ENCODE measurements at places on chromosomes 12 and 14. TPM values are rescaled to one million over a fixed set of nuclear protein-coding genes. Genes with fewer than 3 reads are reported as not detected.
A peak's percentile ranks its signal among the peaks of the same experiment; 100 is the strongest.

DNA sequence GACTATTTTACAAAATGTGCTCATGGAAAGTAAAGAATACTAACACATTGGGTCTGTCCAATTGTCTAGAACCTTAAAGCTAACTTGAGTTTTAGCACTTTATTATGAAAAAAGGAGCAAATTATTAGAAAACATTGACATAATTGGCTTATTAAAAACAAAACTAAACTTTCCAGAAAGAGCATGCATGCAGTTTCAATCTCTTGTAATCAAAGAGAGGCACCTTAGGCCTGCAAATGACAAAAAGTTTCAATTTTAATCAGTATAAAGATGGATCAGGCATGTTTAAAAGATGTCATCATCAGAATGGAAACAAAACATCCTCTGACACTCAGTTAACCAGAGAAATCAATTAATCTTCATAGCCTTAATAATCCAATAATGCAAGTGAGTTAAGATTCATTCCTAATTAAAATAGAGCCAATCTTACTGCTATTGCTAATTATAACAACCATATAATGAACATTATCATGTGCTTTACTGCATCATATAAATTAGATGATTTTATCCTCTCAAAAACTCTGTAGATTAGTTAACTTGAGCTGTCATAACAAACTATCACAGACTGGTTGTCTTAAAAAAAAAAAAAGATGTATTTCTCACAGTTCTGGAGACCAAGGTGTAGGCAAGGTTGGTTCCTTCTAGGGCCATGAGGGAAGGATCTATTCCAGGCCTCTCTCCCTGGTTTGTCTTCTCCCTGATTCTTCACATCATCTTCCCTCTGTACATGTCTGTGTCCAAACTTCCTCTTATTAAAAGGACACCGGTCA, 131.4 kb downstream of the RPAP3 start:
- DNase-seq: no peak

DNA sequence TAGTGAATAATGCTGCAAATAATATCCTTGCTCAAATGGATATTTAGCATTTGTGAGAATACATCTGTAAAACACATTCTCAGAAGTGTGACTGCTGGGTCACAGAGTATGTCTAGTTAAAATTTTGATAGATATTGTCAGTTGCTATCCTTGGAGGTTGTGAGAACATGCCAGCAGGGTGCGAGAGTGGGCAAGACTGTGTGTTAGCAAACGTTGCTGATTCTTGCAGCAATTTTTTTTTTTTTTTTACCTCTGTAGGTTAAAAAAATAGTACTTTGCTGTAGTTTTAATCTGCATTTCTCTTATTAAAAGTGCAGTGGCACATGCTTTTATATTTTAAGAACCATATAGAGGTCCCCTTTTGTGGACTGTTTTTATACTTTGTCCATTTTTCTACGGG, 4.5 kb upstream of the NYNRIN start:
- DNase-seq: no peak

- DNase-seq: no peak
Measured at GRCh38 chr14:99681832-99682148, 2.3 kb upstream of the CYP46A1 start.

GRCh38 chr12:49987625-49988303, 15.0 kb downstream of the AQP6 start:
- no peak for DNase-seq

- DNase-seq: no peak
Measured at GRCh38 chr12:31846405-31846804, 112.8 kb upstream of the RESF1 start.

NPAS3 gene
- polyA plus RNA-seq: 8.7 TPM

GRCh38 chr12:64944966-64945365, 120.5 kb downstream of the TBC1D30 start:
- DNase-seq: no peak

GRCh38 chr12:130956009-130956408, 2.3 kb downstream of the ADGRD1 start:
- no peak for DNase-seq

- DNase-seq: no peak
Measured at GRCh38 chr12:101200145-101200544, 9.9 kb downstream of the SLC5A8 start.

- DNase-seq: peak; percentile 34
Measured at GRCh38 chr12:1318327-1319031, 275.9 kb downstream of the FBXL14 start.

C14orf119 gene
- 76.1 TPM for polyA plus RNA-seq

DNA sequence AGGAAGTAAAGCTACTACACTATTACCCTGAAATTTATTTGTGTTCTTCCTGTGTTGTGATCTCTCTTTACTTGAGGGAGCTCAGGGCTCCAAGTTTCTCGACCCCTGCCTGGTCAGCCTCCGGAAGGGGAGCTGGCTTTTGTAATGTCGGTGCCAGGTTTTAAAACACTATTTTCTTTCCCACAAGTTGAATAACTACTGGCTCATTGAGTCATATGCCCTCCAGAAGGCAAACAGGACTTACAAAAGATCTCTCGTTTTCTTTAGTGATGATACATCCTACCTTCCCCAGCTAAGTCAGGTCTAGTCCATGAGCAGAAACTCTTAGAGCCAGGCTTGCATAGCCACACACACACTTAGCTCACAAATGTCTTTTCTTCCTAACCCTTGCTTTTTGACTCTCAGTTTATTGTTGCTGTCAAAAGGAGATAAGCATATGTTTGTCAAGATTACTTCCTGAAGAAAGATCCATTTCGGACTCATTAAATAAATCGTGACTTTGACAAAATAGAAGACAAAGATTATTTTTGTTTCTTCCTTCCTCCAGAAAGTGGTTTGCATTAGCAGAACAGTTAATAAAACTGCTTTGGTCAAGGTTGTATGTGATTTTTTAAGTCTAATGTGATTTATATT, 209.8 kb upstream of the FLRT2 start:
- DNase-seq: no peak

PTHLH gene
- 0.67 TPM for polyA plus RNA-seq

DNA sequence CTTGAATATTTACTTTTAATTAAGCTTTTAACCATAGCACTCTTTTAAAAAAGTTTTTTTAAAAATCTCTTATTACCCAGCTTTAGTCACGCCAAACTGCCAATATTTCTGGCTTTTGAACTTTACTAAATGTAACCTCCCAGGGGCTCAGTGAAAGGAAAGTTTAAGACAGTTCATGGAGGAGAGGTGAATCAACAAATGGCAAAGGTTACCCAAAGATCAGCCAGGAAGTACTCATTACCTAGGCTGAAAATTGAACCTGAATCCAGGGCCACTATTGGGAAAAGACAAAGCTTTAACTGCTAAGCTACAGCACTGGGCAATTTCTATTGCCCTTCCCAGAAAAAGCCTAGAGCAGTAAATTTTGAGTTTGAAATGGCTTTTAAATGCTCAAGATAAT, 282.2 kb downstream of the GPHN start:
- no peak for DNase-seq

GNB3 gene
- polyA plus RNA-seq: 13.3 TPM

HHIPL1 gene
- polyA plus RNA-seq: 0.98 TPM

- no peak for DNase-seq
Measured at GRCh38 chr14:31962920-31963319, 114.2 kb upstream of the ARHGAP5 start.

DNA sequence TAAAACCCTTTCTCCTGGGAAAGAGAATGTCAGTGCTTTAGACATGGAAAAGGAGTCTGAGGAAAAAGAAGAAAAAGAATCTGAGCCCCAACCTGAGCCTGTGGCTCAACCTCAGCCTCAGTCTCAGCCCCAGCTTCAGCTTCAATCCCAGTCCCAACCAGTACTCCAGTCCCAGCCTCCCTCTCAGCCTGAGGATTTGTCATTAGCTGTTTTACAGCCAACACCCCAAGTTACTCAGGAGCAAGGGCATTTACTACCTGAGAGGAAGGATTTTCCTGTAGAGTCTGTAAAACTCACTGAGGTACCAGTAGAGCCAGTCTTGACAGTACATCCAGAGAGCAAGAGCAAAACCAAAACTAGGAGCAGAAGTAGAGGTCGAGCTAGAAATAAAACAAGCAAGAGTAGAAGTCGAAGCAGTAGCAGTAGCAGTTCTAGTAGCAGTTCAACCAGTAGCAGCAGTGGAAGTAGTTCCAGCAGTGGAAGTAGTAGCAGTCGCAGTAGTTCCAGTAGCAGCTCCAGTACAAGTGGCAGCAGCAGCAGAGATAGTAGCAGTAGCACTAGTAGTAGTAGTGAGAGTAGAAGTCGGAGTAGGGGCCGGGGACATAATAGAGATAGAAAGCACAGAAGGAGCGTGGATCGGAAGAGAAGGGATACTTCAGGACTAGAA, 6.1 kb downstream of the PNN start:
- DNase-seq: no peak

DNA sequence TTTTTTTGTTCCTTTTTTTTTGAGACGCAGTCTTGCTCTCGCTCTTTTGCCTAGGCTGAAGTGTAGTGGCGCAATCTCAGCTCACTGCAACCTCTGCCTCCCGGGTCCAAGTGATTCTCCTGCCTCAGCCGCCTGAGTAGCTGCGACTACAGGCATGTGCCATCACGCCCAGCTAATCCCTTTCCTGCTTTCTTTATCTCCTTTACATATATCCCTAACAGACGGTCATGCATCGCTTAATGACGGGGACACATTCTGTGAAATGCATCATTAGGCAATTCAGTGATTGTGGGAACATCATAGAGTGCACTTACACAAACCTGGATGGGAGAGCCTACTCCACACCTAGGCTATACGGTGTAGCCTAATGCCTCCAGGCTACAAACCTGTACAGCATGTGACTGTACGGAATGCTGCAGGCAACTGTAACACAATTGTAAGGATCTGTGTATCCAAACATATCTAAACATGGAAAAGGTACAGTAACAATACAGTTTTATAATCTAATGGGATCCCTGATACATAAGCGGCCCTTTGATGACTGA, 32.8 kb downstream of the NOS1 start:
- DNase-seq: no peak

ABCB9 gene
- polyA plus RNA-seq: 8.4 TPM

SOS2 gene
- polyA plus RNA-seq: 43.2 TPM

- DNase-seq: no peak
Measured at GRCh38 chr14:73503648-73504047, 12.9 kb downstream of the RIOX1 start.

- no peak for DNase-seq
Measured at GRCh38 chr14:33781236-33781635, 169.6 kb downstream of the EGLN3 start.

GRCh38 chr12:9111525-9111924, 4.2 kb downstream of the A2M start:
- no peak for DNase-seq

GRCh38 chr12:105330283-105330930, at the start of gene C12orf75:
TSS of gene C12orf75 (plus strand) at chr12:105330691. CDS start at chr12:105330892, 201 bp downstream.
- DNase-seq: peak; percentile 67

DNA sequence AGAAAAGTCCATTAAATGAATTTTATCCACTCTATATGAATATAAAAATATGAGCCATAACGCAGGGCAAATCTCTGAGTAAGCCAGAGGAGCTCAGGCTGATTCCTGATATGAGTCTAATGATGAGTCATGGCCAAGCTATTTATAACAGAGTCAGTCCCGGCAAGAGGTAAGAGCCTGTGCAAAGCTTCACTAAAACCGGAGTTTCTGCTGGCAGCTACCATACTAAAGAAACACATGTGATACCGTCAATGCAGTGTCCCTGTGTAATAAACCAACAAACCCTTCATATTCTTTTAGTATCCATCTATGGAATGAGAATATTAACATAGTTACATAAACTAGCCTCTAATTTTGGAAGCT, 319.4 kb downstream of the KCNC2 start:
- no peak for DNase-seq

- no peak for DNase-seq
Measured at GRCh38 chr12:24780697-24781368, 168.1 kb downstream of the BCAT1 start.

- DNase-seq: no peak
Measured at GRCh38 chr12:116800918-116801317, 62.8 kb downstream of the RNFT2 start.

DNA sequence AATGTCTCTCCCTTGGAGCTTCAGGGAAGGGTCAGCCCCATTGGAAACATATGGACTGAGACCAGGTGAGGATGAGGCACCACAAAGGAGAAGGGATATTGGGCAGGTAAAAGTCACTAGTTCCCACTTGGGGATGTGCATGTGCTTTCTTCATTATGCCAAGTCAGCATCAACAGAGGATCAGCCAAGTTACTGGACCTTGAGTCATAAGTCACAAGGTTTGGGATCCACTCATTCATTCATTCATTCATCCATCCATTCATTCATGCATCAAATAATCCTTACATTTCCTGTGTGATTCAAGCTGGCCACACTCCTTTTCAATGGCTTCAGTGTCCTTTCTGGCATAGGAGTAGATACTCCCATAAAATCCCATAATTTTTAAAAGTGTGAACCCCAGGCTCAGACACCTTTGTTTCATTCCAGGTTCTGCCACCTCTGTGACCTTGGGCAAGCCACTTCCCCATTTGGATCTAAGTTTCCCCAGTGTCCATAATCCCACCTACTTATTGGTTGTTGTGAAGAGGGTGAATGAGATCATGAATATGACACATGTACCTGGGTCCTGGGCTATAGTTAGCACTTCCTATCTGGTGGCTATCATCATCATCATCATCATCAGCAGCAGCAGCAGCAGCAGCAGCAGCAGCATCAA, 162.1 kb upstream of the LHX5 start:
- no peak for DNase-seq

DNA sequence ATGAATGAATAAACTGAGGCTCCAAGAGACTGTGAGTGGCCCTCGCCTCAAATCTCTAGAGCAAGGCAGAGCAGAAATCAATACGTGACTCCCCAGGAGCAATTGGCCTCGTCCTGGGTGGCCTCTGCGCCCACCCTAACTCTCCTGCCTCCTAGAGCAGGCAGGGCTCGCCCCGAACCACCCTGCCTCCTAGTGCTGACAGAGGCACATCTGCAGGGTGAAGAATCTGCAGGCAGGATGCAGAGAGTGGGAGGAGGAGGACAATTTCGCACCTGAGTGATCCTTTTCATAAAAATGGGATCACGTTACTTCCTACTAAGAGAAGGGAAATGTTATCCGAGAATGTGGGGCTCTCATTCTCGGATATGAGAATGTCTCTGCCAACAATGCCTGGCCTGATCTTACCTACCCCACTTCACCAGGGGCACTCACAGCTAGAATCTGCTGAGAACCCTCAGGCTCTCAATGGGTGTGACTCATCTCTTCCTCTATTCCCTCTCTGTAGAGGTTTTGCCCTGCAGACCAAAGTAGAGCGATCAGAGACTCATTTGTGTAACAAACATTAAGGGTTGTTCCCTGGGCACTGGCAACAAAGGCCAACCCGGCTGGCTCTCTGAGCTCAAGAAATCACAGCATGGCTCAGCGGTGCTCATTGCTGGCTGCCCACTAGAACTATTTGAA, 61.7 kb upstream of the BCL2L14 start:
- DNase-seq: peak; percentile 73

- no peak for DNase-seq
Measured at GRCh38 chr12:34368079-34368478, 345.8 kb downstream of the ALG10 start.

CLEC4C gene
- 0.23 TPM for polyA plus RNA-seq

- peak; percentile 15 for DNase-seq
Measured at GRCh38 chr14:77347751-77348150, 26.9 kb downstream of the GSTZ1 start.

- DNase-seq: no peak
Measured at GRCh38 chr12:69658203-69658602, 40.9 kb downstream of the BEST3 start.

Measured in left kidney (tissue), 8 donors.